Kidney capillary endothelial cell (primary cell): ENCODE measurements at places on chromosomes 1 and 21.

DNA sequence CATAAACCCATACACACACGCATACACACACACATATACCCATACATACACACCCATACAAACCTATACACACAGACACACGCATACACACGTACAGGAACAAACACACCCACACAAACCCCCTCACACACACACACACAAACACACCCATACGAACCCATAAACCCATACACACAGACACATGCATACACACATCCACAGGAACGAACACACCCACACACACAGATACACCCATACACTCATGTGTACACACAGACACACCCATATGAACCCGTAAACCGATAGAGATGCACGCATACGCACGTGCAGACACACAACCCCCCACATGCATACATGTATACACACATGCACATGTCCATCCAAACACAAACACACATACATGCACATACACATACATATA lies 9.5 kb downstream of the WNT9A start:
- no peak for DNase-seq

DNA sequence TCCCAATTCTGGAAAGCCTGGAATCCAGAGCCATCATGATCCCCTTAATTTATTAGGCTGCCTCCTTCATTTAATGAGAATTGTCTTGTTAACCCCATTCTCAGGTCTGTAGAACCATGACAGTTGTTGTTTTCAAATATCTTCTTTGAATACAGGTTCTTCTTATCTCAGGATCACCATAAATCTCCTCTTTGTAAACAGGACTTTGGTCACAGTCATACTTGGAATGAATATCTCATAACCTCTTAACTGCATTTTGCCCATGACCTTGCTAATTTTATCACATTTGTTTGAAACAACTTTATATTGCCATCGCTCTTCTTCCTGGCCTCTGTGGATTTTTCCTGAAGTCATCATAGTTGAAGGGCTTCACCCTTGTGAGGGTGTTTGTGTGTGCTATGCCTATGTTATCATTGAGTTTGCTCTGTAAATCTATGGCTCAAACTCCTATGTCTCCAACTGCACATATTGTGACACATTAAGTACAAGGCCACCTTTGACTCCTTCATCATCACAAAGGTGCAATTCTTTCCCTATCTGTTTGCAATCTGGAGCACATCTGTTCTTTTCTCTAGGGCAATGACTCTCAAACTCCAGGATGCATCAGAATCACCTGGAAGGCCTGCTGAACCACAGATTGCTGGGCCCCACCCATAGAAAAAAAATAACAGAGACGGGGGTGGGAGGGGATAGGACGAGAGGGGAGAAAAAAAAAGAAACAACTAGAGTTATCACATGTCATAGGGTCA lies 54.2 kb downstream of the FCRL5 start:
- no peak for DNase-seq

GRCh38 chr1:230985711-230986110 lies 6.8 kb downstream of the ARV1 start:
- DNase-seq = no peak

GRCh38 chr1:110726755-110727154 lies 52.0 kb upstream of the KCNA3 start:
- no peak for DNase-seq

- DNase-seq = no peak
Observed at GRCh38 chr1:159554696-159555095, 18.9 kb upstream of the OR10J5 start.

- DNase-seq = no peak
Observed at GRCh38 chr1:61247881-61248752, 165.8 kb downstream of the NFIA start.

DNA sequence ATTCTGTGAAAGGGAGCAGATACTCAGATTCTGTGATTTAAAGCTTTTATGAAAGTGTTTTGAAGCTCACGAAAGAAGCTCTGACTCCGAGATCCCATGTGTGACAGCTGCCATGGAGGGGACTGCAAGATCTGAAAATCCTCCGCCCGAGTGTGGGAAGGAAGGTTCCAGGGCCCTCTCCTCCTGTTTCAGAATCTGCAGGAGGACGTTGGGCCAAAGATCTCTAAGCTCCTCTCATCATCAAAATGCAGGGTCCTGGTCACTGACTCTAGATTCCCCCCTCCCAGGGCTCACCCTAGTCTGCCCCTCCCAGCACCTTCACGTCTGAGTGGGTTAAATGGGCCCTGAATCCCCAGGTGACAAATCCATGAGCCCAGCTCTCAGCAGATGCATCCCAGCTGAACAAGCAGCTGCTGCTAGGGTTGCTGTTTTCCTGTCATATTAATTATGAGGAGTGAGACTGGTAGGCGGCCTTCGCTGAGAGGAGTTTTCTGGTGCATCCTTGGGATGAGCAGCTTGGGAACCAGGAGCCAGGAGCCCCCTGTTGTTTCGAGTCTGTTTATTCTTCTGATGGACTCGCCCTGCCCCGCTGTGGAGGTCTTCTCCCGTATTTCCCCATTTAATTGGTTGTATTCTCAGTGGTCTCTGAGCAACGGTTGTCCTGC lies 402.0 kb downstream of the MATN1 start:
- DNase-seq = no peak

DNA sequence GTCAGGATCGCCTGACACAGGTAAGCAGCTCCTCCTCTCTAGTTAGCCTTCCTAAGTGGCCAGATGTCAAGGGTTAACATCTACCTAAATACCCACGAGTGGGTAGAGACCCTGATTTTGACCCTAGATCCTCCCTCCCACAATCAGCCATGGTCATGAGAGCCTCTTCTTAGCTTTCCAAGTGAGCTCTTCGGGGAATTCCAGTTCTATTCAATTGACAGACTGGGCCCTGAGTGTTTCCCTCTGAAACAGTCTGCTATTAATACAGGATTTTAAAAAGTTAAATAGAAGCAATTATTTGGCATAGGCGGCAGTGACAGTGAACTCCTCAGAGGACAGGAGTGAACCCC lies 28.1 kb downstream of the C2CD2 start:
- DNase-seq = no peak

GRCh38 chr1:154832384-154832783 lies 37.7 kb downstream of the KCNN3 start:
- DNase-seq = no peak

DNA sequence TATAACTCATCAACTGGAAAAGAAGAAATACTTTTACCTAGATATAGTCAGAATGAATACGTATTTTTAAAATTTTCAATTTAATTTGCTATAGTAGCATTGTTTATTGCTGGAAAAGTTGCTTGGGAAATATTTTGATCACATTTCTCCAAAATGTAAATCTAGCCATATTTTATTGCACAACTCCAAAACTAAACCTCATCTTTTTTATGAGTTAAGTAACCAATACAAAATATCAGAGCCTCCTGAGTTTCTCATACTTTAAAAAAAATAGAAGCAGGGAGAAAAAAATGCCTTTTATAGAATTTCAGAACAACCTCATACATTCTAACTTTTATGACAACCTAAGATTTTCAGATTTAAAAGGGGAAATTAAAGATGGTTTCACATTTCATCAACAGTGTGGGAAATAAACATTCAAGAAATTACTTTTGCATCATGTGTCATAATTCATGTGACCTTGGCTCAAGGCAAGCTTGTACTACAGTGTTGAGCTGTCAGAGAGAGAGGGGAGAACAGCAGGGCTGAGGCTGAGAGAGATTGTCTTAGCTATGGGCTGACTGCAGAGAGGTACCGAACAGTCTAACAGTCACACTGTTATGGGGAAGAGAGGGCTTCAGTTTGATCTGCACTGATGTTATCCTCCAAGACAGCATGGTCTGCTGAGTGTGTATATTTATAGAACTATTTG lies 519.0 kb downstream of the LTN1 start:
- no peak for DNase-seq
